H54 (cell line): ENCODE measurements at places on chromosomes 4 and X.

GRCh38 chr4:47122592-47123291, 91.4 kb downstream of the GABRB1 start:
- DNase-seq, result peak; percentile 3

GRCh38 chr4:73220815-73221214, 37.8 kb downstream of the ANKRD17 start:
- DNase-seq, result no peak

DNA sequence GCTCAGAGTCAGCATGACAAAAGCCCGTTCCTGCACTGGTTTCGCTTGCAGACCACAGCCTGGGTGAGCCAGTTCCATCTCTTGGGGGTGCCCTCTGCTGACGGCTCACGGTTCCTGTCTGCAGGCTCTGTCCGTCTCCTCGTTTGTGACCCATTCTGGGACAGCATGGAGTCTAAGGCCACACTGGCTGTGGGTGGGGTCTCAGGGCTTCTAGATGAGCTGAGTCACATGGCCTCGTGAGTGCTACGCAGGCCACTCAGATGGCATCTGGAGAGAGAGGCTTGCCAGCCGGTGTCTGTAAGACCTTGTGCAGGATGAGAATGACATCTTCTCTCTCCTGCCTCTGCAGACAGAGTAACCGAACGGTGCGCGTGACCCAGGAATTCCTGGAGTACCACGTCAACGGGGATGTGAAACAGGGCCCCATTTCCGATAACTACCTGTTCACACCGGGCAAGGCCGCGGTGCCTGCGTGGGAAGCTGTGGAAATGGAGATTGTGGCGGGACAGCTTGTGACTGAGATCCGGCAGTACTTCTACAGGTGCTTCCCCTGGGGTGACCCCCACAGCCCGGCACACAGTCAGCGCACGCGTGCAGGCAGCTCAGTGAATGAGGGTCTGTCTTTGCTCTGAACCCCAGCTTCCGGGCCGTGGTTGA, 31.6 kb upstream of the MRFAP1 start:
- DNase-seq, result no peak

DNA sequence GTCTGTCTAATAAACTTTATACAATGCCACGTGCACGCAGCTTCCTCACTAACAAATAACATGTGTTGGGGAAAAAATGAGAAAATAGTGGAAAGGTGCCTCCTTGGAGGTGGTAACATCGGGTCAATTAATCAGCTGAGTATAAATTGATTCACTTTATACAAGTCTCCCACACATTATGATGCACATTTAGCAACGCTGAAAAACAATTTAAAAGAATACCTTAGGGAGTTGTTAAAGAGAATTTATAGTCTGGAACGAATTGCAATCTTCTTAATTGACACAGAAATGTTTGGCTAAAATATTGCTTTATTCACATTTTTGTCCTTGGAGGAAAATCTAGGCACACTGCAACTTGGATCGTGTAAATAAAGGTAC, 84.2 kb downstream of the HPRT1 start:
- no peak for DNase-seq
